GM23338 (cell line): ENCODE measurements at places on chromosomes 7 and 10. TPM values are rescaled to one million over a fixed set of nuclear protein-coding genes. Genes with fewer than 3 reads are reported as not detected.

GRCh38 chr7:5525271-5526099 lies 101.9 kb upstream of the TNRC18 start:
- DNase-seq = no peak

GRCh38 chr10:79245539-79246208 lies 101.6 kb upstream of the PPIF start:
- DNase-seq = no peak

The MRLN gene
- total RNA-seq = not detected in 2 replicates

DNA sequence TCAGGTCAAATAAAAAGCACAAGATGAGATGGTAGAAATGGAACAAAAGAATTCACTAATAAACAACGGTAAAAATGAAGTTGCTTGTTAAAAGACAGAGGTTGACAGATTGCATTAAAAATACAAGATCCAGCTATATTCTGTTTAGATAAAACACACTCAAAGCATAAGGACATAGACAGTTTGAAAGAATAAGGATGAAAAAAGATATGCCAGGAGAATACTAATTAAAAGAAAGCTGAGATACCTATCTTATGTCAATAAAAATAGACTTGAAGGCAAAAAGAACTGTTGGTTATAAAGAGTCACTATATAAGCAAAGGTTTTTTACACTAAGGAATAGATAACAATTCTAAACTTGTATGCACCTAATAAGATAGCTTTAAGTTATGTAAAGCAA lies 105.3 kb downstream of the GPR158 start:
- DNase-seq = no peak

GRCh38 chr10:131663351-131663750 lies 237.5 kb upstream of the PPP2R2D start:
- DNase-seq = no peak

- peak; percentile 61 for DNase-seq
These were observed 5.1 kb downstream of the HABP2 start for GRCh38 chr10:113557903-113558321.

DNA sequence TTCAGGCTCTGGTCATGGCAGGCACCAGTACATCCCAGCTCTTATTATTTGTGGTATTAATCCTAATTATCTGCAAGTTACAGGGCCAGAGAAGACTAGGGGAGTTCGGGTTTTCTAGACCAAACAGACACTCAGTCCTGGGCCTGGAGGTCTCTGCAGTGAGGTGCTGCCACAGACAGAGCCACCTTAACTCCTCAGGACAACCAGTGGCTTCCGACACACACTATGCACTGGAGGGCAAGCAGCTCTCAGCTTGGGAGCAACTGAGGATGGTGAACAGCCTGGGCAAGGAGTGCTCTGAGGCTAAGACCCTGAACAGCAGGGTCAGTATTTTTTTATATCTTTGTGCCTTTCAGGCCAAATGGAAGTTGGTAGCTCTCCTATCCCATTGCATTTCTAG lies 19.0 kb downstream of the ACTA2 start:
- no peak for DNase-seq

- no peak for DNase-seq
These were observed 633.2 kb downstream of the TNS3 start for GRCh38 chr7:46948716-46949115.

- no peak for DNase-seq
These were observed 438.0 kb upstream of the MGMT start for GRCh38 chr10:129029051-129029450.

The TSPAN12 gene
- total RNA-seq = 11.7 and 14.7 TPM in 2 replicates

DNA sequence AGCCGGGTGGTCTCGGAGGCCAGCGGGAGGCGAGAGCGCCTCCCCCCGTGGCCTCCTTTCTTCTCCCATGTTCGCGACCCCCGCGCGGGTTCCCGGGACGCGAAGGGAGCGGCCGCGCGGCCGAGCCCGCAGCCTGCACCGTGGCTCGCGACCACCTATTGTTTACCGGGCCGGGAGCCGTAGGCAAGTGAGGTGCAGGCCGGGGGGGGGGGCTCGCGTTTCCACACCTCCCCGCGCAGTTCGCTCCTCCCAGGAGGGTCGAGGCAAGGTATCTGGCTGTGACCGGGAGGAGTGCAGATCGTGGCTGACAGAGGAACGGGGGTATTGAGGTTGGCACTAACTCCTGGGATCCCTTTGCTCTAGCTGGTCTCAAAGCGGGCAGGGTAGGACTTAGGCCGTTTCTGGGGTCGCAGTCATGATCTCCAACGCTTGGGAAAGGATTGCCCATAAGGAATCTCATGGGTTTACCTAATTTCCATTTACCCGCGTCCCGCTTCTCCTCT lies 734 bp downstream of the PTPN12 start:
- peak; percentile 46 for DNase-seq

The DTX2 gene
- 72.8 and 77.9 TPM in 2 replicates for total RNA-seq
